Fibroblast of skin of left quadriceps (primary cell): ENCODE measurements at places on chromosomes 5 and 9.

DNA sequence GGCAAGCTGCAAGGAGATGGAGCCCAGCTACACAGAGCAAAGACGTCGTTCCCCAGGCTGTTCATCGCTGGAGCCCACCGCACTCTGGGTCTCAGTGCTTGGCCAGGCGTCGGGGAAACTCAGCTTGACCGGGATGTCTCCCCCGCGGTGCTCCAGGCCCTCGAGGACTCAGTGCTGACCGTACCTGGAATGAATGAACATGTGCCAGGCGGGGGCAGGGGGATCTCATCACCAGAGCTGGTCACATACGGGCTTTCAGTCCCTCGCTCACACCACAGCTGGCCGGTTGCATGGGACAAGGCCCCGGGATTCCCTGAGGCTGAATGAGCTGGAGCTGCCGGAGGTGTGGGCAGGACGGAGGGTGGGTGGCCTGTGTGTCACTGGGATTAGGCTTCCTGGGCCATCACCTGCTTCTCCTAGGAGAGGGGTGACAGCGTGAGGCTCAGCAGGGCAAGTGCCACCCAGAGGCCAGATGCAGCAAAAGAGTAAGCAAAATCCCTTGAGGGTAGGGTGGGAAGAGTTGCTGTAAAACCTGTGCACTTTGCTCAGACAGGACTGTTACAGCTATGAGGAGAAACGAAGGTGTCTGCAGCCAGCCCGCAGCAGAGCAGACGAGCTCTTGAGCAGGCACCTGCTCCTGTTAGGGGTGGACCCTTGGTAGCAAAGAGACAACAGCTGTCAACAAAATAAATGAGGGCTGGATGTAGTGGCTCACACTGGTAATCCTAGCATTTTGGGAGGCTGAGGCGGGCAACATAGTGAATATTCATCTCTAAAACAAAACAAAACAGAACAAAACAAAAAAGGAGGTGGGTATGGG lies 70.7 kb upstream of the RAPGEF1 start:
- no peak for DNase-seq

- DNase-seq: no peak
These were observed 67.5 kb downstream of the MAMDC2 start for GRCh38 chr9:70111042-70111602.

DNA sequence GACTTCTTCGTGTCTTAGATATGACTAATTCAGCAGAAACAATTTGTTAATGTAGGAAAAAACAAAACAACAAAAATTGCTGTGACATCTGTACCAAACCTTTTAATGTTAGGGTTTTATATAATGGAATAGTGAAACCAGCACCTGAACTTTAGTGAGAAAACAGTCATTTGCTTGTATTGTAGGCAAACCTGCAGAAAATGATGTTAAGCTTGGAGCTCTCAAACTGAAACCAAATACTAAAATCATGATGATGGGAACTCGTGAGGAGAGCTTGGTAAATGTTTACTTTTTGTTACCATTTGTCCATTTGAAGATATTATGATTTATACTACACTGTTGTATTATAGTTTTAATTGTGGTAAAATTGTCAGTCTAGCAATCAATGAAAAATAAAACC lies 6.6 kb downstream of the UBLCP1 start:
- DNase-seq: no peak

GRCh38 chr5:40685193-40685592 lies 5.5 kb downstream of the PTGER4 start:
- DNase-seq: no peak

DNA sequence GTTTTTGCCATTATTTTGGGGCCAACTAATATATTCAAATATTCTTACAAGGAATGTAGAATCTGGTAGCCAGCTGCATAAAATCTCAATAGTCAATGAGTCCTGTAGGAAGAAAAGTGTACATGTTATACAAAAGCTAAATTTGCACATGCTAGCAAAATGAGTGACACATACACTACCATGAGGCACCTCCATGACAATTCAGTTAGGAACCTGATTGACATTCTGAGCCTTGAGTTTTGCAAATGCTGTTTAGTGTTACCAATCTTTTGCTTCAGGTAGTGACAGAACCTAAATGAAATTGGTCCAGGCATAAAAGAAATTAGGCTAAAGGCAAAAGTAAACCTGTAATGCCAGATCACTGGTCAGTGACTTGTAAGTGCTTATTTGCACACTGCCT lies 6.8 kb upstream of the DAPK1 start:
- DNase-seq: no peak

- DNase-seq: no peak
These were observed 63.7 kb upstream of the RICTOR start for GRCh38 chr5:39137819-39138451.

DNA sequence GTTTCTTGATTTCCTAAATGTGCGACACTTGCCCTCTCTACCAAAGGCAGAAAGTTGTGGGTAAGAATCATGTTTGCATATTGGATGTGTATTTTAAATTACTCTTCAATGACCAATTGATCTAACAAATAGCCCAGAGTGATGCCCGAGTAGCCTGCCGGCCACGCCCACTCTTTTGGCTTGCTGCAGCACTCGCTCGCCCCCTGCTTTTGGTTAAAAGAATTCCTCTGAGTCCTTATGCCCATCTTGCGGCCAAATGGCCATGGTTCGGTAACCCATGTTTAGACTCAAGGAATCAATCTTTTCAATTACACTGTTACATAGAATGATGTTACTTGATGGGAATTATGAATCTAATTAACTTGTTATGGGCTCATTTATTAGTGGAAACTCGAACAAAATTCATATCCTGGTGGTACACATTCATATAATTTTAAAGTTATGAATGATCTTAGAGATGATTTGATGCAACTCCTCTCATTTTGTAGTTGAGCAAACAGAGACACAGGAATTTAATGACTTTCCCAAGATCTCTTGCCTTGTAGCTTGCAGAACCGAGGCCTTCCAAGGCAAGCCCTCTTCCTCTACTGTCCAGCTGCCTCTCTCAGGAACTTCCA lies 36.5 kb downstream of the PPIC start:
- no peak for DNase-seq

- no peak for DNase-seq
These were observed 1.3 kb downstream of the TLX3 start for GRCh38 chr5:171310212-171310818.

- DNase-seq: no peak
These were observed 87.8 kb downstream of the HAPLN1 start for GRCh38 chr5:83632874-83633273.

GRCh38 chr5:127754706-127755105 lies 51.5 kb downstream of the CCDC192 start:
- no peak for DNase-seq
